Left renal pelvis (tissue), 4 donors: ENCODE measurements at places on chromosomes 7 and 10. TPM values are rescaled to one million over a fixed set of nuclear protein-coding genes. Genes with fewer than 3 reads are reported as not detected.

DNA sequence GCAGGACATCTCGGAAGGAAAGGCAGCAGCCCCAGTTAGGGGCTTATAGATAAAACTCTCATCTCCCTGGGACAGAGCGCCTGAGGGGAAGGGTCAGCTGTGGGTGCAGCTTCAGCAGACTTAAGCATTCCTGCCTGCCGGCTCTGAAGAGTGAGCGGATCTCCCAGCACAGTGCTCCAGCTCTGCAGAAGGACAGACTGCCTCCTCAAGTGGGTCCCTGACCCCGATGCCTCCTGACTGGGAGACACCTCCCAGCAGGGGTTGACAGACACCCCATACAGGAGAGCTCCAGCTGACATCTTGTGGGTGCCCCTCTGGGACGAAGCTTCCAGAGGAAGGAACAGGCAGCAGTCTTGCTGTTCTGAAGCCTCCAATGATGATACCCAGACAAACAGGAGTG is 117.1 kb upstream of the POT1 start:
- DNase-seq = no peak

OGDHL gene
- 32.4 TPM for polyA plus RNA-seq

GTF2IRD1 gene
- polyA plus RNA-seq = 60.0 TPM

ACSL5 gene
- polyA plus RNA-seq = 4.7 TPM

GRCh38 chr10:21649454-21649872 is 115.4 kb downstream of the MLLT10 start:
- no peak for DNase-seq

CRTAC1 gene
- 4.4 TPM for polyA plus RNA-seq

TMEM270 gene
- polyA plus RNA-seq = not detected

GRCh38 chr7:143299346-143299745 is 11.2 kb downstream of the CASP2 start:
- no peak for DNase-seq

EFCAB10 gene
- polyA plus RNA-seq = 1.7 TPM

- DNase-seq = no peak
Observed at GRCh38 chr10:69718951-69719350, 82.8 kb upstream of the COL13A1 start.

DYNC1I1 gene
- 0.53 TPM for polyA plus RNA-seq

- DNase-seq = no peak
Observed at GRCh38 chr7:7583731-7584130, 17.0 kb downstream of the MIOS start.
